Naive B cell (primary cell): ENCODE measurements at places on chromosomes 6 and 20. TPM values are rescaled to one million over a fixed set of nuclear protein-coding genes. Genes with fewer than 3 reads are reported as not detected.

The GRM1 gene
- not detected for polyA plus RNA-seq

GRCh38 chr6:144418959-144419545 lies 133.9 kb downstream of the UTRN start:
- H3K27ac ChIP-seq, result peak overlapping the region; percentile 33
- DNase-seq, result no peak
- H3K4me3 ChIP-seq, result no peak overlapping the region
- H3K36me3 ChIP-seq, result peaks cover 10% of the 10 kb centered on the region
- peaks cover 48% of the 10 kb centered on the region for H3K4me1 ChIP-seq
- H3K27me3 ChIP-seq, result no peaks in the 10 kb centered on the region

- H3K27ac ChIP-seq, result no peak overlapping the region
- peaks cover 12% of the 10 kb centered on the region for H3K27me3 ChIP-seq
- H3K4me1 ChIP-seq, result no peaks in the 10 kb centered on the region
- no peak overlapping the region for H3K4me3 ChIP-seq
These were observed 71.1 kb downstream of the FAM50B start for GRCh38 chr6:3920321-3920720.

DNA sequence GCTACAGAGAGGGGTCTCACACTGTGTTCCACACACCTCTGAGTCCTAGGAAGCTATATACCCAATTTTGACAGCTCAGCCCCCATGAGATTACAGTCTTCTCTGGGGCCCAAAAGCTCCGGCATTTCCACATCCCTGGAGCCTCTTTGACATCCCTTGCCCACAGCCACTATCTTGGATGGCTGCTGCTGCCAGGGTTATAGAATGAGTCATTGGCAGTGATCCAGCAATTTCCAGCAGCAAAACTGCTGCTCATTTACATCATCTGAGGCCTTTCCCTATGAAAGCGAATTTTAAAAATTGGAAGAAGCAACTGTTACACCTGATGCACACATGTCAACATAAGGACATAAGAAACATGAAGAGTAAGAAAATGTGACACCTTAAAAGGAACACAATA lies 590.7 kb downstream of the MEI4 start:
- H3K27ac ChIP-seq, result no peak overlapping the region
- H3K4me1 ChIP-seq, result no peaks in the 10 kb centered on the region
- H3K27me3 ChIP-seq, result no peaks in the 10 kb centered on the region

GRCh38 chr20:1618954-1619540 lies 762 bp downstream of the SIRPB1 start:
- H3K27ac ChIP-seq, result peak overlapping the region; percentile 19
- H3K4me1 ChIP-seq, result peaks cover 70% of the 10 kb centered on the region
- H3K4me3 ChIP-seq, result no peak overlapping the region
- no peaks in the 10 kb centered on the region for H3K27me3 ChIP-seq
- H3K36me3 ChIP-seq, result no peaks in the 10 kb centered on the region
